ENCODE measurements at places on chromosomes 2 and 18. TPM values are rescaled to one million over a fixed set of nuclear protein-coding genes. Genes with fewer than 3 reads are reported as not detected.
A peak's percentile ranks its signal among the peaks of the same experiment; 100 is the strongest.

DNA sequence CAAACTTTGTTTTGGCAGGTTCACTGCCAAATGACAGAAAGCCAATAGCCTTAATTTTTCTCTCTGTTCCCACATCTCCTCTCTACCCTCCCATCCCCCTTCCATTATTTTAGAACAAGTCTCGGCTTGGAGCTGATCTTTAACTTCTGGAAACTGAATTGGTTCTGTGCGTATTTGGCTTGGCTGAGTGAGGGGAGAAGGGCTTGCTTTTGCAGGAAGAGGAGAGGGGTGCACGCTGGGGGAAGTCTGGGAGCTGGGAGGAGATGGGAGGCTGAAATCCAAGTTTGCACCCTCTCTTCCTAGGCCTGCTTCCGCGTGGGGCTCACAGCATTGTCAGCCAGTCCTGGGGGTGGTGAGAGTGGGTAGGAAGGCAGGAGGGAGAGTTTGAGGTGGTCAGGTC, 176.1 kb upstream of the SPRED2 start:
- DNase-seq: no peak

DNA sequence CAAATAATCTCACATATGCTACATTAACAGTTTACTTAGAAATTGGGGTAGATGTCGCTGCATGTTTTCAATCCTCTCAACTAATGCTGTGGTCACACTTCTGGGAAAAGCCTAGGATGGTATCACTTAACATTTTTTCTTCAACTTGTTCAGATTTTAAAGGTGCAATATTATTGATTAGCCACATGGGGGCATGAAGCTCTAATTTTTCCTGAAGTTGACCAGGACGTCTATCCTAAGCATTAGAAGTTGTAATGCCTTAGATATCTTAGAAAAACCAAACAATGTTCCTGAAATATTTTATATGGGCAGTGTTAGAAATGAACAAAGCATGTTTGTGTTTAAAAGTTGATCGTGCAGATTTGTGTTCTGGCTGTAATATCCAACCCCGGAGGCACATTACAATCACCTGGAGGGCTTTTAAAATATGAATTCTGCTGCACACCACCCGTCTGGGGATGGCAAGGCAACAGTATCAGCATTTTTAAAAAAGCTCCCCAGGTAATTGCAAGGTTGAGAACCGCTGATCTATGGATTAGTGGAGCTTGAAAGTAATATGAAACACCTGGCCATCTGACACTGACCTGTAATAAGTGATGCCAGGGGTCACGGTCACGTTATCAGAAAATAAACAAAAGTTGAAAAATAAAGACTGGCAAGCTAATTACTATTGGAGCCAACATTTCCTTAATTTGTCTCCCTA, 100.5 kb upstream of the LMAN1 start:
- DNase-seq: peak; percentile 48

DNA sequence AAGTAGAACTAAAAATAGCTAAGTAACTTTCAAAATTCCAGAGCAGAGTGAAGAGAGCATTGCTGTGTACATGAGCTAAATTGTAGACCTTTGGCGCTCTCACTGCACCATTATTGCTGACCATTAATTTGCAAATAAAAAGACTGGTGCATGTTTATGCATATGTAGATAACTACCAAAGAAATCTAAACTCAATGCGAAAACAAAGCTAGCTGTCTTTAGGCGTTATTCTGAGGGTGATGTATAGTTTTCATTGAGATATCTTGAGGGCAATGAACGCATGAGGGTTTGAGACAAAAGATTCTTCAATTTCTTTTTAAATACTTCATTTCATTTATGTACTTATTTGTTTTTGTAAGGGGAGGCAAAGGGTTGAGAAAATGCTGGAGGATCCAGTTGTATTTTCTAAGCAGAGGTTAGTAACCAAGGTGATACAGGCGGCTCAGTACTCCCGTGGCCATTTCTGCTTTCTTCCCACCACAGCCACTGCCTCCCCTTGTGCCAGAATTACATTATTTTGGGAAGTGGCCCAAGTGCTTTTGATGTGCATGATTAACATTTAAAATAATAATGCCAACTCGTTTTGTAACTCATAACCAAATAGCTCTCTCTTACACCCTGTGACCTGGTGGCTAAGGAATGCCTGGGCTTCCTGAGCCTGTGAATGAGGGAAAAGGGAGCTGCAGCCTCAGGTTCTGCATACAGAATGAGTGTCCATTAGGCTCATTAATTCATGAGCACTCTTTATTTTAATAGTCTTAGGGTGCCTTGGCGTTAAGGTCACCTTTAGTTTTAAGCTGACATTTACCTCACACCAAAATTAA, 797.8 kb upstream of the GYPC start:
- no peak for DNase-seq

GRCh38 chr18:76524900-76525698, 30.1 kb upstream of the ZNF516 start:
- DNase-seq: peak; percentile 63

- no peak for DNase-seq
Observed at GRCh38 chr2:8331068-8331467, 350.8 kb upstream of the ID2 start.

- DNase-seq: no peak
Observed at GRCh38 chr2:10966741-10967140, 55.0 kb downstream of the KCNF1 start.

DNA sequence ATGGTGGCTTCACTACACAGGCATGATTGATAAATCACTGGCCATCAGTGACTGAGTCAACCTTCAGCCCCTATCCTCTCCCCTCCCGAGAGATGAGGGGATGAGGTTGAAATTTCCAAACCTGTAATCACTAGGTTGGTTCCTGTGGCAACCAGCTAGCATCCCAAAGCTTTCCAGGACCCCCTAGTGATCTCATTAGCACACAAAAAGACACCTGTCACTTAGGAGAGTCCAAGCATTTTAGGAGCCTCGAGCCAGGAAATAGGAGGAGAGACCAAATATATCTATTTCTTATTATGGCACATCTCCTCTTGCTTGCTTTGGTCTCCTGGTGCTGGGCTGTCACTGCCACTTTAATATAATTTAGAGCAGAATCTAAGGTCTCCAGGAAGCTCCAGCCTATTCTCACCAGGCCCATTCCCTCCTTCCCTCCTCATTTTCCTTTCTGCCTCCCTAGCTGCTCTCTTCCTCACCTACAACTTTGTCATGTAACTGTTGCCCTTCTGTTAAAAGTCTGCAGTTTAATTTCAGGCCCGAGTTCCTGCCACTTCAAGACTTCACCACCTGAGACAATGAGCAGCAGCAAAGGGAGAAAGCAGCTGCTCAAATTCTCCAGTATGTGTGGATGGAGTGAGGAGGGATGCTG, 33.2 kb upstream of the NAB1 start:
- DNase-seq: no peak

The UPP2 gene
- total RNA-seq: not detected

The NEU4 gene
- total RNA-seq: not detected

The HOXD8 gene
- 11.7 TPM for total RNA-seq

The RGPD4 gene
- not detected for total RNA-seq

The AUP1 gene
- 144 TPM for total RNA-seq

The RNU2-63P gene
- not detected for total RNA-seq

Data from RPMI7951 (cell line).